IMR-90 (cell line): ENCODE measurements at places on chromosomes 12 and 14. TPM values are rescaled to one million over a fixed set of nuclear protein-coding genes. Genes with fewer than 3 reads are reported as not detected.

The ASIC1 gene
- polyA plus RNA-seq, result 9.5 and 9.9 TPM in 2 replicates

- DNase-seq, result no peak
Observed at GRCh38 chr12:92049403-92049802, 96.2 kb downstream of the BTG1 start.

The GLT1D1 gene
- not detected in 2 replicates for polyA plus RNA-seq

GRCh38 chr14:38512236-38512635, 256.3 kb upstream of the CLEC14A start:
- DNase-seq, result no peak

DNA sequence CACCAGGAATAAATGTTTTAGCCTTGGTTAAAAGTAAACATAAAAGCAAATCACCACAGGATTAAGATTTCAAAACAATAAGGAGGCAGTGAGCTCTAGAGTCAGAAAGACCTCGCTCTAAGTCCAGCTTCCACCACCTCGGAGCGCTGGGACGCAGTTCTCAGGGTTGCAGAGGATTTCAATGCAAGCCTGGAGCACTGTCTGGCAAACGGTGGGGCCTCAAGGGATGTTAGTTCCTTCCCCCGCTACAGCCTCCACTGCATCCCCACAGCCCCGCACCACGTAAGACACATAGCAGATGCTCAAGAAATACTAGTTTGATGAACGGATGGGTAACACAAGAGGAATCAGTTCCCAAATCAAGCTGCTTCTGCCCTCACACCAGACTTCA, 39.3 kb upstream of the TMCC3 start:
- no peak for DNase-seq

- peak; percentile 61 for DNase-seq
Observed at GRCh38 chr14:44898551-44898950, 63.2 kb downstream of the KLHL28 start.

The SERPINA1 gene
- 1.2 and 1.4 TPM in 2 replicates for polyA plus RNA-seq

- no peak for DNase-seq
Observed at GRCh38 chr12:81274637-81275529, 197.0 kb downstream of the ACSS3 start.

- DNase-seq, result no peak
Observed at GRCh38 chr12:93300611-93301021, 77.1 kb upstream of the NUDT4 start.

GRCh38 chr14:79581912-79582576, 629.3 kb downstream of the DIO2 start:
- DNase-seq, result peak; percentile 65

- no peak for DNase-seq
Observed at GRCh38 chr12:133130808-133131128, 341 bp downstream of the ZNF10 start.

GRCh38 chr14:76901171-76902055, 75.2 kb downstream of the LRRC74A start:
- peak; percentile 9 for DNase-seq

GRCh38 chr12:1289371-1290155, 298.5 kb downstream of the ERC1 start:
- DNase-seq, result no peak

DNA sequence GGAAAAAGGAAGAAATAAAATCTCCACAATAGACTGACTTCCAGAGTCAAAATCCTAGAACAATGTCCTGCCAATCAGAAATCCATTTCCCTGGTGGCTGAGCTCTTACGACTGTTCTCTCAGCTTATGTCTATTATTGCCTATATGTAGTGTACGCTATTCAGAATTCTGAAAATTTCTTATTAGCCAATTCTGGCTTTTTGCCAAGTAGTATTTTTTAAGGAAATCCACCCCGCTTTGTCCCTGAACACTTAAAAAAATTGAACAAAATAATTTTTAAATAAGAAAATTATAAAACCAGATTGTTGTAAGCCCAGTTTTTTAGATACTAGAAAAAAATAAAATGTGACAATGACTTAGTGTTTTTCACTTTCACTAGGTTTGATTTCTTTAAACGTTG, 143.0 kb downstream of the KCNA5 start:
- DNase-seq, result no peak

GRCh38 chr12:18320036-18320617, 58.8 kb downstream of the PIK3C2G start:
- DNase-seq, result peak; percentile 69

GRCh38 chr12:103698752-103699560, 111.9 kb downstream of the STAB2 start:
- DNase-seq, result no peak

GRCh38 chr12:41768456-41768855, 376.2 kb downstream of the GXYLT1 start:
- no peak for DNase-seq

The ACYP1 gene
- polyA plus RNA-seq, result 17.4 and 24.0 TPM in 2 replicates
